ENCODE measurements at places on chromosomes 13 and 19. TPM values are rescaled to one million over a fixed set of nuclear protein-coding genes. Genes with fewer than 3 reads are reported as not detected.

Gene N4BP2L1
- 3.7 TPM for total RNA-seq

Gene ATP12A
- total RNA-seq: 0.17 TPM

Gene LILRB1
- not detected for total RNA-seq

Gene STXBP2
- total RNA-seq: 82.0 TPM

Gene CEACAM20
- total RNA-seq: not detected

Gene CEACAM4
- total RNA-seq: not detected

Gene KLK14
- total RNA-seq: 0.80 TPM

Gene KLK13
- 0.28 TPM for total RNA-seq

Gene PCDH8
- under 0.01 TPM for total RNA-seq

Gene FRY
- 11.7 TPM for total RNA-seq

Gene GNG7
- not detected for total RNA-seq

Gene KL
- total RNA-seq: not detected

Gene KLK1
- total RNA-seq: 0.54 TPM

Gene ACTMAP
- 1.0 TPM for total RNA-seq

Gene SLC25A41
- total RNA-seq: not detected

Gene DNAJC15
- total RNA-seq: 32.6 TPM

Gene NDUFA3
- total RNA-seq: 86.7 TPM

Gene TMEM59L
- total RNA-seq: 0.89 TPM

Gene ZNF415
- 10.2 TPM for total RNA-seq

Gene GAS6
- total RNA-seq: 311 TPM

Gene YJEFN3
- 4.1 TPM for total RNA-seq

Gene OR10H4
- total RNA-seq: not detected
